ENCODE measurements at places on chromosomes 11 and 22.

DNA sequence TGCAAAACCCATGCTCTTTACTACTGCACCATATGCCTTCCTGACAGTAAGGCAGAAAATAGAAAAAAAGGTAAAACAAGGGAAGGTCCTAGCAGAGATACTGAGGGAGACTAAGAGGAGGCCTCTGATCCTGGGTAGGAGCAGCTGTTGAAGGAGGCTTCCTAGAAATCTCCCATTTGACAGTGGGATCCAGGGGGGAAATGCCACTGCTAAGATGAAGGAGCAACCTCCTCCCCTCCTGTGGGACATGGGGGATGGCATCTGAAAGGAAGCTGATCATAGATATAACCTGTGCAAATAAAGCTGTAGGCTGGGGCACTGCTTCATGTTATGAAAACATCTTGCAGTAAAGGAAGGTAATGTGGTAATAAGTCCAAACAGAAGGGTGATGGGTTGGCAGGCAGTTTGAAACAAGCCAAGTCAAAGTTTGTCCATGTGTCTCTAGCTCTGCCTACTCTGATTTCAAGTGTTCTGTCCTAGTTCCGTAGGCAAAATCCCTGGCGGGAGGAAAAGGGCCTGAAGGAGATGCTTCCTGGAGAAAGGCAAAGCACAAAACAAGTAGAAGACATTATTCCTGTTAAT is 86.7 kb upstream of the EED start:
- DNase-seq: no peak

DNA sequence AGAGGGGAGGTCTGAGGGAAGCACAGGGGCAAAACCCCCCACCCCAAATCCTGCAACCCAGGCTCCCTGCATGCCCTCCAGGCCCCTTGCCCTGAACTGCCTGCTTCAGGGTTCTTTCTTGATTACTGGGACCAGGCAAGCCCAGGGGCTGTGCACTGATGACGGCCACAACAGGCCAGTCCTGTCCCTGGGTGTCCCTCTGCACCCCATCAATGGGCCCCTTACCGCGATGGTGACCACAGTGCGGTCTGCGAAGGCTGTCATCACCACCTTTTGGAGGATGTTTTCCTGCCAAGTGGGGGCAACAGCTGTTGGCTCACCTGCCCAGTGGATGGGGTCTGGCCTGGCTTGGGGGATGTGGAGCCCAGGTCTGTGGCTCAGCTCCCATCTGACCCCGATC is 5.0 kb upstream of the KCNJ11 start:
- DNase-seq: no peak

GRCh38 chr22:17272511-17272991 is 53.3 kb upstream of the ADA2 start:
- DNase-seq: no peak

DNA sequence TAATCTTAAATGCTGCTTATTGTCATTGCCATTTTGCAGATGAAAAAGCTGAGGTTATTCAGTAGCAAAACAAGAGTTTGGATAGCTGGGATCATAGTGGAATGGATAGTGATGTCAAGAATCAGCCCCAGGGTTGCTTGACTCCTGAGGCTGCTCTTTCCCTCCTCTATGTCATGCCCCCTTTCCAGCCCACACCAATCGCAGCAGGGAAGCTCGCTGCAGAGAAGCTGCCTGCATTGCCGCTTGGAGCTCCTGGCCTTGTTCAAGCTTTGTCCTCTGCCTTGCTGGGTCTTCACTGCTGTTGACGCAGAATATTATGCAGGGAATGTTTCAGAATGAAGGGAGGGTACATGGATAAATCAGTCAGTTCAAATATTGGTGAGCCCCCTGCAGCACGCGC is 128.8 kb upstream of the RASSF10 start:
- DNase-seq: no peak

DNA sequence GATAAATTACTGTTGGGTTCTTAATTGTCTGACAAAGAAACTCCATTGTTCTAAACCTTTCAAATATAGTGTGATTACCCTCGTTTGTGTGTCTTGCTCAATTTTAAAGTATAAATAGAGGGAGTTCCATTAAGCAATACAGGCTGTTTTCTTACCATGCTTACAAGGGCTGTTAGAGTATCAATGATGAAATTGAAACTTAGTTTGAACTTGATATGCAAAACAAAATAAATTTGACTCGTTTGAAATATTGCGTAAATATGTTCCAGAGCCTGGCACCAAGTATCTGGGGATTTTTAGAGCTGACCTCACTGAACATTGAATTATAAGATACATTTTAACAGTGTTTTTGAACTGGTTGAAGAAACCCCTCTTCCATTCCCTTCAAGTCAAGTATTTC is 31.7 kb downstream of the TEAD1 start:
- no peak for DNase-seq

- DNase-seq: no peak
Measured at GRCh38 chr22:24559471-24559870, 3.7 kb downstream of the SNRPD3 start.

GRCh38 chr11:18171377-18172000 is 1.1 kb upstream of the MRGPRX4 start:
- DNase-seq: peak; percentile 55

GRCh38 chr11:16511116-16512114 is 155.1 kb upstream of the SOX6 start:
- no peak for DNase-seq

DNA sequence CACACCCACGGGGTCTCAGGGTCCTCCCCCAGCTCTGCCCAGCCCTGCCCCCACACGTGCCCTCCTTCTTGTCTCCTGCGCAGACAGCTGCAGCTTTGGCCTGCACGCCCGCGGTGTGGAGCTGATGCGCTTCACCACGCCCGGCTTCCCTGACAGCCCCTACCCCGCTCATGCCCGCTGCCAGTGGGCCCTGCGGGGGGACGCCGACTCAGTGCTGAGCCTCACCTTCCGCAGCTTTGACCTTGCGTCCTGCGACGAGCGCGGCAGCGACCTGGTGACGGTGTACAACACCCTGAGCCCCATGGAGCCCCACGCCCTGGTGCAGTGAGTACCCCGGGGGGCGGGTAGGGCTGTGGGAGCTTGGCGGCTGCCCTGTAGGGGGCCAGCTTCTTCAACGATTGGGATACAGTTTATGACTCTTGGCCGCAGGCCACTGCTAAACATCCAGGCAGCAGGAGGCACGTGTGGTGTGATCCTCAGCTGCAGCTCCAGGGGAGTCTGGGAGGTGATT is 30.8 kb downstream of the ST14 start:
- no peak for DNase-seq

GRCh38 chr22:48644997-48645396 is 1182.7 kb downstream of the BRD1 start:
- DNase-seq: no peak

DNA sequence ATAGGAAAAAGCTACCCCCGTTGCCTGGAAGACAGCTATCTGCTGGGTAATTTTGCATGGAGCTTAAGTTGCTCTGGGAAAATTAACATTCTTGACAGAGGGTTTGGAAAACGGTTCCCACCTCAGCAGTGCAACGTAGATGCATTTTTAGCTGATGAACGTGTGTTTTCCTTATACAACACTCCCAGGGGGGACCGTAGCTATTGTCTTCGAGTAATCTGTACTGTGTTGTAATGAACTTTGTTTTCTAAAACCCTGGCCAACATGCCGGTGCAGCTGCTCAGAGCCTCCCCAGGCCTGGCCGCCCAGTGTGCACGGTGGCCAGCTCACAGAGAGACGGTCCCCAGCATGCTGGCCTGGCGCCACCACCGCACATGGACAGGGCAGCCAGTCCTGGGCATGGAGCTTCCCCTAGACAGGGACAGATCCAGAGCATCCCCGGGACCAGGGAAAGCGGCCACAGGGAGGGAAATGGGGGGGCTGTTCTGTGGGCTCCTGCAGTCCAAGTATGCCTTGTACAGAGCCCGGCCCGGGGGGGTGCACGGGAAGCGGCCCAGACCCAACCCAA is 2.2 kb downstream of the TNNT3 start:
- DNase-seq: no peak

GRCh38 chr22:40524392-40525249 is 111.9 kb downstream of the MRTFA start:
- DNase-seq: peak; percentile 70

- no peak for DNase-seq
Measured at GRCh38 chr11:133985981-133986944, 29.5 kb upstream of the IGSF9B start.

- no peak for DNase-seq
Measured at GRCh38 chr11:39542460-39542859, 1917.0 kb downstream of the LRRC4C start.

GRCh38 chr11:116108161-116108560 is 603.9 kb upstream of the CADM1 start:
- DNase-seq: no peak

- no peak for DNase-seq
Measured at GRCh38 chr11:121347813-121348212, 55.2 kb downstream of the SC5D start.

DNA sequence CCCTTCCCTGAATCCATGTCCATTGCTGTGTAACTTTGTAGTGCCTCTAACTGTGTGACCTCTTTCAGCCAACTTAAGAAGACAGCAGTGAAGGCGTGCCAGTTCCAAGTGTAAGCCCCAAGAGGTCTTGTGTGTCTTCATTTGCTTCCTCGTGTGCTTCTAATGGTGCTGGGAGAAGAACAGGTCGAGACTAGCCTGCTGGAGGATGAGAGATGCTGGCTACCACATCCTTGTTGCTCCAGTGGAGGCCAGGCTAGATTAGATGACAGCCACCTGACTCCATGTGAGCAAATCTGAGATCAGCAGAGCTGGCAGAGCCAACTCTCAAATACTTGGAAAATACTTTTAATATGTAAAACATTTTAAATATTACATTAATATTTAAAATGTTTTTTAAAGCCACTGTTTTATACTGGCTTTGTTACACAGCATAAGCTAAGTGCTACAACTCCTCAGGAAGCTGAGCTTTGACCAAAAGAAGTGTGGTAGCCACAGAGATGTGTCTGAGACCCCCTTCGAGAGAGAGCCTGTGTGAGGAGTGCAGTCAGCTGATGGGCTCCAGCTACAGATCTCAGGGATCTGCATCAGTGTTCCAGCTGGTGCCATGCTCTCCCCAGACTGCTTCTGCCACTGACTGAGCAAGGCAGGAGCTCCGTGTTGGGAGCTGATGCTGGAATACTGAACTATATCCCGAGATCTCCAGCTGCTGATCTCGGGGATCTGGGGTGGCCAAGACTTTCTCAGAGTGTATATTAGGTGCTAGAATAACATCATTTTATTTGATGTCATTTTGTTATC is 8.9 kb downstream of the KCNJ11 start:
- DNase-seq: no peak

DNA sequence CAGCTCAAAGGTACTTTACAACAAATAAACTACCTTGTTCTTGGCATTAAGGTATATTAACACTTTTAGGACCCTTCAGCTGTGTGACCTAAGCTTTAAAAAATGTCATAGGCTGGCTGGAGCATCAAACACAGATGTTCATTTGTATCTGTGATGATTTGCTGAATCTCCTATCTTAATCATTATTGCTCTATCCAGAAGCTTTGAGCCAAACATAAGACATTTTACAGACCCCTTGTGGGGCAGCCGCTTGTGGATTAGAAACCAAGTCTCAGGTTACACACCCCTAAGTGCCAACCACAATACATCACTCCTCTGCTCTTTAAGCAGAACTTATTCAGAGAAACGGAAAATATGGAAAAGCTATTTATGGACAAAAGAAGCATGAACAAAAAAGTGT is 394.2 kb upstream of the CCDC90B start:
- no peak for DNase-seq

GRCh38 chr11:19267567-19267966 is 26.8 kb upstream of the E2F8 start:
- no peak for DNase-seq

GRCh38 chr11:69008737-69009440 is 4.2 kb downstream of the MRGPRF start:
- peak; percentile 48 for DNase-seq

- DNase-seq: peak; percentile 88
Measured at GRCh38 chr22:37818409-37819104, 4.6 kb upstream of the GALR3 start.

GRCh38 chr22:50699756-50700386 is 27.2 kb downstream of the SHANK3 start:
- no peak for DNase-seq

Data from hematopoietic multipotent progenitor cell treated with erythropoietin and hydrocortisone succinate and interleukin-3 and kit ligand, for 4 days (in vitro differentiated cells).